ENCODE measurements at places on chromosomes 7 and 10.

DNA sequence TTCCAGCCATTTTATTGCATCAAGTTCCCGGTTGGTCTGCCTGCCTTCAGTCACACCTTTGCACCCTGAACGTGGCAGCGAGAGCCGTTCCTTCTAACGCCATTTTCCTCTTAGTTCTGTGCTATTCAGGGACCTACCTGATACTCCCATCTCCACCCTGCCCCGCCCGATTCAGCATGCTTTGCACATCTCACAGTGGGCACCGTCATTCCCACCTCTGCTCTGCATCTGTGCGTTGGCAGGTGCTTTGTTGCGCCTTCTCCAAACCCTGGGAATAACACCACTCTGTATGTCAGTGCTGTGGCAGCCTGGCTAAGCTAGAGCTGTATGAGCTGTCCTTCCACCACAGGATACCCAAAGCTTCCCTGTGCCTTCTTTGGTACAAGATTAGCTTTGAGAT, 96.8 kb downstream of the ACTR3B start:
- DNase-seq, result no peak

- no peak for DNase-seq
These were observed 809.0 kb downstream of the NRG3 start for GRCh38 chr10:82683945-82684344.

DNA sequence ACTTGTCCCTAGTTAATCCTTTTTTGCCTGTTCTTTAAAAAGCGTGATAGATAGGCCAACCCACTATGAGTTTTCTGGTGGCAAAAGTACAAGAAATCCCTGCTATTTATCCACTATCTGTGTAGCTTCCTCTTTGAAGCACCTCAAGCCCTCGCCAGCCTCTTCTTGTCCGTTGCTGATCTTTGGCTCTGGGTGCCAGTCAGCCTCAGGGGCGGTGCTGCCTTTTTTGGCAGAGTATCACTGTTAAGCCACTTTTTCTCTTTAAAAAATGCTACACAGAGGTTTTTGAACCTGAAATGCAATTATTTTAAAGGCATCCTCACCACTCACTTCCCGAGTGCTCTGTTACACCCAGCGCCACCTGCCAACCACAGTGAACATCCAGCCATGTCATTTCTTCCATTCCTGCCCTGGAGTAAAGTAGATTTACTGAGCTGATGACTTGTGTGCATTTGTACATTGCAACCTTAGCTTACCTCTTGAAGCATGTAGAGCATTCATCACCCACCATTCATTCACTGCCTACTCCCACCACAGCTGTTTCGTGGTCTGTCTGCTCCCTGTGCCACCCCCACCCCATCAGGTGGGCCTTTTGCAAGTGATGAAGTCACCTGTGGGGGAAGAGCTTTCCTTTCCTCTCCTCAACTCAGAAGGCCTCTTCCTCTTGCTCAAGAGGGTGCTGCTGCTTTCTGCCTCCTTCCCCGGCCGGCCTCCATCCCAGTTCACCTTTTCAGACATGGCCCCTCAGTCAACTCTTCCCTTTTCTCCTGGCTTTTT, 414.2 kb upstream of the GALNT17 start:
- DNase-seq, result no peak

- no peak for DNase-seq
These were observed 647 bp downstream of the PLAU start for GRCh38 chr10:73911553-73912004.

DNA sequence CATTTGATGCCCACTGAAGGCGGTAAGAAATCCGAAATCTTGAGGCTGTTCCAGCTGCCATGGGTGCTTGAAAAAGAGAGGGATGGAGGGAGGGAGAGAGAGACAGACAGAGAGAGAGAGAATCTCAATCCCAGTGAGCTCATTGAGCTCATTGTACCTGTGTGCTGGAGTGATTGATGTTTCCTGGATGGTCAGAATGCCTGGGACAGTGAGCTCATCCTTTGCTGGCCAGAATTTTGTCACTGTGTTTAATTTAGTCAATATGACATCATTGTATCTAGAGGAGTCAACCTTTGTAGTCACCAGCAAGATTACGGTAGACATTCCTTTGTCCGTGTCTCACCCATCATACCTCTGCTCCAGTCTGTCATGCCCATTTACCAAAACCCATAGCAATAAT, 625.4 kb upstream of the POM121L12 start:
- DNase-seq, result no peak

DNA sequence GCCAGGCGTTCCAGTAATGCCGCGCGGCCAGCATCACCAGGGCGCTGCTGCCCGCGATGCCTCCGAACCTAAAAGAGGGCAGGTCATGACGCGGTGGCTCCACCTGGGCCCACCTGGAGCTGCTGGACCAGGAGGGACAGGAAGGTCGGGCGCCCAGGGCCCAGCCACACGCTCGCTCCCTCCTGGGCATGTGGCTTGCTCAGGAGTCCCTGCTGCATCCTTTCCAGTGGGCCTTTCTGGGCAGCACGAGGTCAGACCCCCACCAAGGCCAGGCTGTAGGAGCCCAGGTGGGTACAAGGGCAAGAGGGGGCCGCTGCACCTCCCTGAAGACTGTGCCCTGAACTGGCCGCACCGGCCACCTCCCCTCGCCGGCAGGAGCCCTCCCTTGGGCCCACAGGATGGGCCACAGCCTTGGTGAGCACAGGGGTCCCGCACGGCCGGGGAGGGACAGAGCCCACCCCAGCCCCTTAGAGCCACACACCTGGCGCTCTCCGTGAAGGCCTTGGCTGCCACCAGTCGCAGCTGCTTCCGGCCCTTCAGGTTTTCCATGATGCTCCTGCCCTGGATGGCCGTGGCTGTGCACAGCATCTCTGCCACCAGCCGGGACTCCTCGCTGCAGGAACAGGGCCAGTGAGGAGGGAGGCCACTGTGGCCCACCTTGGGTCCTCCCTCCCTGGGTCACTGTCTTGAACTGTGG, 43.2 kb downstream of the CFAP46 start:
- no peak for DNase-seq

- no peak for DNase-seq
These were observed 108.7 kb downstream of the TCF7L2 start for GRCh38 chr10:113058523-113059370.

GRCh38 chr10:6024334-6024682, 37.9 kb downstream of the IL2RA start:
- no peak for DNase-seq

Measured in naive thymus-derived CD8-positive, alpha-beta T cell (primary cell).